ENCODE measurements at places on chromosomes 6 and 20. TPM values are rescaled to one million over a fixed set of nuclear protein-coding genes. Genes with fewer than 3 reads are reported as not detected.

DNA sequence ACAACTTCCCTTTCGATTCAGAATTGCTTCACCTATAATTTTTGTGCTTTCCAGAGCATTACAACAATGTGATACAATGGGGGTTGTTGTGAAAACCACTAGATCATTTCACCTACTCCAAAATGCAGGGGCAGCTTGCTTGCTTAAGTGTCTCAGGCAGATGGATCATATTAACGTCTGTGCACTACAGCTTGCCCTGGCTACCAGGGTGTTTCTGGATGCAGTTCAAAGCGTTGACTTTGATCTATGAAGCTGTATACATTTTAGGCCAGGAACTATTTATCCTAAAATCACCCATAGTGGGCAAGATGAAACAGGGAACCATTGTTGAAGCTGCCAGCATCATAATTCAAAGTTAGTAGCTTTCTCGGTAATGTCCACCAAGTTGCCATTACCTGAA lies 339.5 kb upstream of the HSF2 start:
- DNase-seq = no peak

- DNase-seq = peak; percentile 96
These were observed 1760.2 kb upstream of the DEFB115 start for GRCh38 chr20:29497261-29497671.

MAP3K5 gene
- total RNA-seq = 3.4 TPM

CRISP3 gene
- not detected for total RNA-seq

Measured in Daoy (cell line).